Upper lobe of right lung (tissue), 1 donor: ENCODE measurements at places on chromosomes 3 and 15.

DNA sequence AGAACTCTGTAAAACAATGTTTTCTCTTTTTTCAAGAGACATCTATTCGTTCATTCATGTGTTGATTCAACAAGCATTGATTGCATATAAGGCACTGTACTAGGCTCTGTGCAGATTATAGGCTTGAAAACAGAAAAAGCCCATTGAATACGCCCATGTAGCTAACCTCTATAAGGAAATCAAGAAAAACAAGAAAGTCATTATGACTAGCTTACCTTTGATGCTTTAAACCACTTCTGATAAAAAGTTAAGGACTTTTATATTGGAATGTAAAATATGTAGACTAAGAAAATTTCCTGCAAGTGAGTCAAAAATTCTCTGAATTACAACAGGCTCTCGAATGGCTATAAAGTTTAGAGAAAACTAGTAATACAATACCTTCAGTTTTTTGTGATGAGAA lies 92.5 kb downstream of the BDH1 start:
- H3K4me1 ChIP-seq: peaks cover 8% of the 10 kb centered on the region
- no peak overlapping the region for H3K4me3 ChIP-seq
- H3K27me3 ChIP-seq: no peaks in the 10 kb centered on the region

GRCh38 chr3:30162579-30162978 lies 443.8 kb upstream of the TGFBR2 start:
- H3K4me1 ChIP-seq: no peaks in the 10 kb centered on the region
- no peaks in the 10 kb centered on the region for H3K36me3 ChIP-seq
- no peak overlapping the region for H3K27ac ChIP-seq
- H3K27me3 ChIP-seq: no peaks in the 10 kb centered on the region

DNA sequence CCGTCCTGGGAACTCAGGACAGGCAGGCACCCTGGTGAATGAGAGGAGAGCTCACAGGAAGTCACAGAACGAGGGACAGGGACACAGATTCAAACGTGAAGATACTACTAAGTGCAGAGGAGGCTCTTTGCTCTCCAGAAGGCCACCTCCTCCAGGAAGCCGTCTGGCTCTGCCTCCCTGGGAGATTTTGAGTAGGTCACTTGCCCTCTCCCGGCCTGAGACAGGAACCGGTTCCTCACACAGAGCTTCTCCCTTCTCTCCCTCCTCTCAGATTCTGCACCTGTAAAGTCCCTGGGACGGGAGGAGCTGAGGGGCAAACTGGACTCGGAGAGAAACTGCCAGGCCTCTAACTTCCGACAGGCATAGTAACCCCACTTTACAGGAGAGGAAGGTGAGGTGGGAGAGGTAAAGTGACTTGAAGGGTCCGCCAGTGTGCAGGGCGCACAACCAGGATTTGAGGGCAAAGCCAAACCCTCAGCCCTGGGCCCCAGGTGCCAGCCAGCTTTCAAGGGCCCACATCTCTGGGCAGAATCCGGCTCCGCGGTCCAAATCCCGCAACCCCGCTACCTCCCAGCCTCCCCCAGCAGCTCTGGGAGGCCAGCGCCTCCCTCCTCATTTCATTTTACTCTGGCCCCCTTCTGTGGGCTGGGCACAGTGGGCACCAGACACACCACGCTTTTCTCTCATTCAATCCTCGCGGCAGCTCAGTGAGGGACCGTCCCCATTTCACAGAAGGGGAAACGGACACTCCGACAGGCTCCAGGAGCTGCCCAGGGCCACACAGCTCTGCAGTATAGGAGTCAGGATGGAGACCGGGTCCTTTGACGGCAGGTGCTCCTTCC lies 150.2 kb downstream of the SMAD6 start:
- peaks cover 14% of the 10 kb centered on the region for H3K4me1 ChIP-seq
- no peak overlapping the region for H3K4me3 ChIP-seq
- no peaks in the 10 kb centered on the region for H3K36me3 ChIP-seq
- H3K27me3 ChIP-seq: no peaks in the 10 kb centered on the region
- no peak for DNase-seq

DNA sequence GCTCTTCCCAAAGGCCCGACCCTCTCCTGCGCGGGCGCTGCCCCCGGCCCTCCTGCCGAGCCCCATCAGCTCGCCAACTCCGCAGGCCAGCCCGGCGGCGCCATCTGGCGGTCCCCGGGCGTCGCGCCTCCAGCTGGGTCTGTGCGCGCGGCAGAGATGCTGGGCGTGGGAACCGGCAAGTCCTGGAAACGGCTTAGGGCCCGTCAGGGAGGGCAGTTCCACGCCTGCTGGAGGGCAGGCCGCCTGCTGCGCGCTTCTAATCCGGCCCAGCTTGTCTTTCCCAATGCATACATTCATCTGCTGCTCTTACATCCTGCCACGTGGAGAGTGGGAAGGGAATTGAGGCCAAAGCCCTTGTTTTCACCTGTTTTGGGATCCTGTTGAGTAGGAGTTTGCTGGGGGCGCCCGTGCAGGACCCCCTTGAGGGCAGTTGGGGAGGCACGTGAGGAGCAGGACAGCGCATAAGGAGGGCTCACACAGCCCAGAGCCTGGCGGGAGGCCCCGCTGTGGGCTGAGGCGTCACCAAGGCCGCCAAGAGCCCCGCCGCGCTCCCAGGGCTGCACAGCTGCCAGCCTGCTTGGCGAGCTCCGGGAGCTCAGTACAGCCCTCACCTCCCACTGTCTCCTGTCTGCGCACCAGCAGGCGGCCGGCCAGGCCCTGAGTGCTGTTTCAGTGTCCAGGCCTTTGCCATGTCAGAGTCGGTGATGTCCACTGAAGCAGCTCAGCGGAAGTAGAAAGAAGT lies 165.6 kb downstream of the NSMCE3 start:
- peak overlapping the region; percentile 35 for H3K4me3 ChIP-seq
- no peaks in the 10 kb centered on the region for H3K27me3 ChIP-seq
- H3K27ac ChIP-seq: no peak overlapping the region
- H3K4me1 ChIP-seq: no peaks in the 10 kb centered on the region

GRCh38 chr15:78685159-78685921 lies 44.3 kb upstream of the CHRNB4 start:
- no peak overlapping the region for H3K4me3 ChIP-seq
- no peaks in the 10 kb centered on the region for H3K4me1 ChIP-seq
- no peaks in the 10 kb centered on the region for H3K36me3 ChIP-seq

- H3K27me3 ChIP-seq: no peaks in the 10 kb centered on the region
- no peak overlapping the region for H3K4me3 ChIP-seq
- H3K27ac ChIP-seq: peak overlapping the region; percentile 51
- peaks cover 69% of the 10 kb centered on the region for H3K4me1 ChIP-seq
These were observed 58.8 kb downstream of the ARHGAP31 start for GRCh38 chr3:119352863-119353527.

GRCh38 chr3:72679540-72680198 lies 168.6 kb downstream of the SHQ1 start:
- H3K4me1 ChIP-seq: no peaks in the 10 kb centered on the region
- H3K27me3 ChIP-seq: no peaks in the 10 kb centered on the region
- no peak for DNase-seq
- H3K27ac ChIP-seq: no peak overlapping the region
- no peaks in the 10 kb centered on the region for H3K36me3 ChIP-seq
